Cortex of kidney (tissue), 1 donor: ENCODE measurements at places on chromosomes 11 and 22.

GRCh38 chr11:298406-299065, 790 bp downstream of the IFITM5 start:
- no peak for DNase-seq

DNA sequence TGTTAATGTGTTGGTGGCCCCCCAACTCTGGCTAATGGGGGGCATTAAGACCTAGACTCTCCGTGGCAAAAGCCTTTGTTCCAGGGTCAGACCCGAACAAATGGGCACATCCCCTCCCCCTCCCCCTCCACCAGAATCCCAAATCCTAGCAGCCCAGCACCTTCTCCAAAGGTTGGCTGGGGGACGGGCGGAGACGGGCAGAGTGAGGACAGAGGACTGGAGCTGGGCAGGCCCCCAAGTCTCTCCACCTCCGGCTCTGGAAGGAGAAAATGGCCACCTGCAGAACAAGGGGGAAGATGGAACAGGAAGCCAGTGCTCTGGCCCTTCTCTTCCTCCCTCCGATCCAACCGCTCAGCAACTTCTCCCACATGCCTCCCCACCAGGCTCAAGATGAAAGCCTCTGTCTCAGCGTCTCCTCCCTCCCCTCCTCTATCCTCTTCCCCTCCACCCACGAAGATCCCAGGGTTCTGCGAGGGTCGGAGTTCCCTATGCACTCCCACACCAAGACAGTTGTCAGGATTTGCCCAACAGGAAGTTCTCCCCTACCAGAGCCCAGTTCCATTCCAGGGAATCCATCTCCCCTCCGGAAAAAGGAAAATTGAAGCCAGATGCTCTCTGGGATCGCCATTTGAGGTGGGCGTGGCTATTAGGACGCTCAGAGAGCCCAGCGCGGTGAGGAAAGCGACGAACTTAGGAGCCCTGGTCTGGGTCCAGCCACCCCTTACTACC, 20.1 kb downstream of the ADA2 start:
- DNase-seq: no peak

DNA sequence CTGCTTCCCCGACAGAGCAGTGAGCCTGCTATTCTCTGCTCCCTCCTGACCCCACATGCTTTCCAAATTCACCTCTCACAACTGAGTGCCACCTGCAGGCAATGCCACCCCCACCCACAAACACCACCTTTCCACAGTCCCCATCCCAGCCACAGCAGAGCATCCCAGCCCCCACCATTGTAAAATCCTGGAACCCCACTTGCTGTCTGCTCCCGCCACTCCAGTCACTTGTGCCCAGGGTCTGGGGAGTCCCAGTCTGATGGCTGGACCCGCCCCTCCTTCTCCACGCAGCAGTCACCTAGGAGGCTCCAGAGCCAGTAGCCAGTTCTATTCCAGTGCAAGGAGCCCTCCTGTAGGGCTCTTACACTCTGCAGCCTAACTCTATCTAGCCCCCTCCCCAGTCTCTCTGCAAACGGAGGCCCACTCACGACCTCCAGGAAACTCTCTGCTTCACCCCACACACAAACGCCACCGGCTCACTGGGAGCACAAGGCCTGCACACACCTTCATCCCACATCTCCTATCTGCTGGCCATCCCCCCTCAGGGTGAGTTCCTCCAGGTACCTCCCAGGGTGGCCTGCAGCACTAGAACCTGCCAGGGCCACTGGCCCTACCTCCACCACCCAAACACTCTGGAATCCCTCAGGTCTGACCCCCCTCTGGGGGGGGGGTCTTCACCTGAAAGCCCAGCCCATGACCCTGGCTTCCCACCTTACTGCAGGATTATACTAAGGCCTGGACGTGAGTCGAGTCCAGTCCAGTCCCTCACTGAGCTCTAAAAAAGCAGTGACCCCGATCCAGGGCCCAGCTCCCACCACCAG, 1.4 kb downstream of the GNB1L start:
- DNase-seq: no peak

DNA sequence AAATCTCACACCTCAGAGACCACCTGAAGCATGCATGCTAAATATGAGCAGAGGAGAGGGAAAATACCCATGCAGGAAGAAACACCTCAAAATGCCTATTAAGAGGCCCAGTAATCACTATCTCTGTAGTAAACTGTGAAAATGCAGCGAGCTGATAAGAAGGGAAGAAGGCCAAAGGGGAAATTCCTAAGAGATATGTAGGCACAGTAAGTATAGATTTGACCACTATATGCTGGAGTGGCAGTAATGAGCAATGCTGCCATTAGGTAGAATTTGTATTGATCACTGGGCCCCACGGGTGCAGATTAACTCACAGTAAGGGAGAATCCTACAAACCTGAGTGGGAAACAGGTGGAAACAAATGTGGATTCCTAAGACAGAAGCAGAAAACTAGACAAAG, 1813.1 kb upstream of the RAG2 start:
- DNase-seq: no peak
